Left ventricle myocardium superior (tissue), 1 donor: ENCODE measurements at places on chromosomes 6 and 20.

DNA sequence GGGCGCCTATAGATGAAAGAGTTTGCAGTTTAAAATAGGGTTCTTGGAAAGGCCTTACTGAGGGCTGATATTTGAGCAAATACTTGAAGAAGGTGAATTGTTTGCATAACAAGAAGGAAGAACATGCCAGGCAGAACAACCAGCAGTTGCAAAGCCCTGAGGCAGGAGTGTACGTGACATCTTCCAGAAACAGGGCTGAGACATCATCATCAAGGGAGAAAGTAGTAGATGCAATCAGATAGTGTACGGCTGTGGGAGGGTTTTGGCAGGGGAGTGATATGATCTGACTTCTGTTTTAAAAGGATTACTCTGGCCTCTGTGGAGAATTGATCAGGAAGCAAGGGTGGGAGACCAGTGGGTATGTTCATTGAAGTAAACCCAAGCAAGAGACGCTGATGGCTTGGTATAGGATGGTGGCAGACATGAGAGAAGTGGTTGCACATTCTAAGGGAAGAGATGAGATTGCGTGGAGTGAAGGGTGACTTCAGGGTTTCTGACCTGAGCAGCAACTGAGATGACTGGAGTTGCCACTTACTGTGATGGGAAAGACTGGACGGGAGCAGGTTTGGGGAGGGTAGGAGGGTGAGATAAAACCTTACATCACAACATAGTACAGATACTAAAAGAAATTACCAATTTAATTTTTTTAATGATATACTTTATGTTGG, 28.8 kb downstream of the RIOK1 start:
- DNase-seq: no peak

GRCh38 chr6:94751641-94752329, 825.5 kb upstream of the MANEA start:
- DNase-seq: no peak

GRCh38 chr20:50260479-50261221, 70.0 kb downstream of the CEBPB start:
- no peak for DNase-seq

- DNase-seq: no peak
Observed at GRCh38 chr6:51365566-51365965, 546.9 kb downstream of the TFAP2B start.

DNA sequence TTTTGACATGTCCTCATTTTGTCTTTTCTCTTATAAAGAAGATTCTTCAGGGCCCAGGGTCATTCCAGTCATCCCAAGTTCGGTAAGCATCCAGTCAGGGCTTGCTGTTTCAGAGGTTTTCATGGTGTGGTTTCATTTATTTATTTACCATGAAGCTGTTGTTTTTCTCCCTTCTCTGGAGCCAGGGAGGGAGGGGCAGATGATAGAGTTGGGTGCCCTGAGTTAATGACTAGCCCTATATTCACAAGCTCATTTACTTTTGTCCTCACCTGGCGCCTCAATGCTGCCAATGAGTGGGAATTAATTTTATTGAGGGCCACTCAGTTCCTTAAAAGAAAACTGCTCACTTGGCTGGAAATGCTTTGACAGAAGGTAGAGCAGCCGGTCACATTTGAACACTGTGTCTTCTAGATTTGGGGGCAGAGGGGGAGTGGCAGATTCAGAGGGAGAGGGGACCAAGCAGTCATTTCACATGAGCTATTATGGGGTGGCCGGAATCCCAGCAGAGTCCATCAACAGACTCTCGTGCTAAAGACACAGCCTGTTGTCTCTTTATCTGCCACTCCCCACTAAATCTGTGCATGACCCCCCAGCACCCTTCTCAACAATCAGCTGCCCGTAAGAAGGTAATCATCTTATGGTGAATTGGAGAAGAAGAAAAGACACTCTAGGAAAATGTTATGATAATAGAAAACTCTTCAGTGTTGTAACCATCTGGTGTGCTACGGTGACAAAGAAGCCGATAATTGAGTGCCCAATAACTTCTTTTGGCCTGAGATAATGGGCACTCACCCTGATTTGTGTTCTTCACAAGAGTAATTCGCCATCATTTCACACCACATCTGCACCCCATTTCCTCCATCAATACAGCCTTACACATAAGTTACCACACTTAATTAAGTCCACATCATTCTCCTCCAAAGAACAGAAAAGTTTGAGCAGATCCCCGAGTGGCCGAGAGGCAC, 573.5 kb upstream of the JAG1 start:
- DNase-seq: no peak

- DNase-seq: peak; percentile 13
Observed at GRCh38 chr20:57659517-57660180, 39.4 kb upstream of the ZBP1 start.

DNA sequence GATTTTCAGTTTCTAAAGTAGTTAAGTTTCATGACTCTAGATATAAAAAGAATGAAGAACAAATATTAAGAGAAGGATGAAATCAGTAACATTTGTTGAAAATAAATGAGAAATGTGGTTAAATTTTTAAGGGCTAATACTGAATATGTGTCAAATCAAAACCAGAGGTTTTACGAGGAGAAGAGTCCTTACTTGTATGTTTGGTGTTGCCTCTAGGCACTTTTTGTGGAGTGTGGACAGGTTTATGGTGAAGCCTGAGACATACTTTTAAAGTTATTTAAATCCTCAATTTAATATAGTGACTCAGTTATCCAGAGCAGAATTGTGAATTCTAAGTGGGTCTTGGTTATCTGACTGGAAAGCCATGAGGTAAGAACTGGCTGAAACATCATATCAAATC, 68.7 kb downstream of the COL19A1 start:
- DNase-seq: no peak

DNA sequence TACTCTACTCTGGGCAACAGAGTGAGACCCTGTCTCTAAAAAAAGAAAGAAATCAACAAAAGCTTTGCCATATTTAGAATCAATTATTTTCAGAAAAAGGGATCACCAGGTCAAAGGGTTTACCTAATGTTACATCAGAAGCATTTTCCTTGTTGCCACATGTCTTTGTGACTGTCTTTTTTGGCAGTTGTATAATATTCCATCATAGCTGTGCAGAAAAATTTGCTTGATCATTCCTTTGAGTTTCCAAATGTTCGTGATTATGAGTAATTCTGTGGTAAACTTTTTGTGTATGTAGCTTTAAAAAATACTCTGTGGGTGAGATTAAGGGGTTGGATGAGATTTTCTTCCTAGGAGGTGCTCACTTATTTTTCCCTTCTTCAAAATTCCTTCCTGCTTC, 26.4 kb downstream of the PNPLA1 start:
- no peak for DNase-seq

- DNase-seq: no peak
Observed at GRCh38 chr6:35064757-35065440, 76.2 kb downstream of the TCP11 start.

GRCh38 chr6:143536461-143536865, 24.9 kb upstream of the FUCA2 start:
- DNase-seq: peak; percentile 67

DNA sequence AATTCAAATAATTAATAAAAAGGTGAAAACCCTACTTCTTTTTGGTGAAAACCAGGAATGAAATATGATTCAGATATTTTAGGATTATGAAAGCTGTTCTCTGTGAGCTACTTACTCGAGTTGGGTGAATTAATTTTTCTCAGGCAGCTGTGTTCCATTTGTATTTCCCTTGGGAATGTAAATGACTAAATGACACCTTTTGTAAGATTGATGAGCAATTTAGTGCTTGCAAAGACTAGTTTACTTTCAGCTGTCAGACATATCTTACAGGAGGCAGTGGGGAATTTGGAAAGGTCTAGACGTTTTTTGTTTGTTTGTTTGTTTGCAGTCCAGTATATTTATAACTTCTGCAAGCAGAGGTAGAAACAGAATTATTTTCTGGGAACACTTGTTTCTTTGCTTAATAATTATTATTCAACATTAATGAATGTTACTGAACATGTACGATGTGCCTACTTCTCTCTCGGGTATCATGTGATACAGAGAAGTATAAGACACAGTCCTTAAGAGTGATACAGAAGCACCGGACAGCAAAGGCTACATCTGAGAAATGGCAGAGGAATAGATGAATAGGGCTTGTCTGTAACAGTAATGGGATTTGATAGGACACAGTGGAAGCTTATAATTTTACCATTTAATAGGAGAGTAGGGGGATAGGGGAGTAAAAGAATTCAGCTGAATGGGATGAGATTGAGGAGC, 91.3 kb downstream of the AKAP7 start:
- DNase-seq: no peak

DNA sequence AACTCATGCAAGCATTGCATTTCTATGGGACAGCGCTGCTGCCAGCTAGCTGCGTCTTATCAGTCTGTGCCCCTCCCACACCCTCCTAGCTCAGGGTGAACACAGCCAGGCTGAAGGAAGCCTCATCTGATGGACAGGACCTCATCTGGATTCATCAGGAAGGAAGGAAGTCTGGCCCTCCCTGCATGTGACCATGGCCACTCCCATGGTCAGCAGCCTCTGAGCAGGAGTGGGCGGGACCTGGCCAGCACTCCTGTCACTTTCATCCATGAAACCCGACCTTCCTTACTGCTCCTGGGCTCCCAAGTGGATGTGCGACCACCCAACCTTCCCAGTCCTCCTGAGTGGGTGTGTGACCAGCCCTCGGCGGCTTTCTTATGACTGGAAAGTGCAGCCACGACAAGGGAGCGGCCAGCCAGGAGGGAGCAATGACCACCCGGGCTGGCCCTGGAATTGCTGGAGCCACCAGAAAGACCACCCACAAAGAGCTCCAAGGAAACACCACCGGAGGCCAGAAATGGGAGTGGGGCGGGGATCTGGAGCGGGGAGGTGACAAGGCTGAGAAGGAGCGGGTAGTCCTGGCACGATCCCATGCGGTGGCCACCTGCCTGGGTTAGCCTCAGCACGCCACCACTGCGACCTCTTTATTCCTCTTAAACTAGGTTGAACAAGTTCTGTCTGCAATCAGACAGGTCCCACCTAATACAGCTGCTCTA, 241.2 kb downstream of the TTLL2 start:
- DNase-seq: no peak

GRCh38 chr6:124947971-124948451, 14.2 kb upstream of the RNF217 start:
- DNase-seq: no peak

DNA sequence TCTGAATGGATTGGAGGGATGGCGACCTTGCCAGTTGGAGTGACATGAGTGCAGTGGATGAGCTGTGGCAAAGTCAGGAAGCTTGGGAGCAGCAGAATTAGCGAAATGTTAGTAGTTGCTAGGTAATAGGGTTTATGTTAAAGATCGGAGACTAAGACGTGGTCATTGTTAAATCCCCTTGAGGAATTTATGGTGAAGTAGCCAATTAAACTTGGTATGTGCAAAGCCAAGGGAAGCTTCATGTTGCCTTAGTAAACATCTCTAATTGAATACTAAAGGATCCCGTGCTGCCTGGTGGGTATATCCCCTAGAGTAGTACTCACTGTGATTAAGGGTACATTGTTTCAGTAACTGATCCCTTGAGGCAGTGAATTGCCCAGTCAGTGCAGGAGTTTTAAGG, 106.0 kb downstream of the PRIM2 start:
- DNase-seq: no peak

- no peak for DNase-seq
Observed at GRCh38 chr6:112235956-112236355, 18.4 kb downstream of the LAMA4 start.

GRCh38 chr6:94026575-94026974, 607.2 kb upstream of the EPHA7 start:
- no peak for DNase-seq

GRCh38 chr6:74166849-74167248, 470.8 kb downstream of the CD109 start:
- no peak for DNase-seq

GRCh38 chr6:23927935-23928334, 198.1 kb upstream of the NRSN1 start:
- no peak for DNase-seq

- peak; percentile 36 for DNase-seq
Observed at GRCh38 chr6:21478883-21479539, 114.5 kb upstream of the SOX4 start.

DNA sequence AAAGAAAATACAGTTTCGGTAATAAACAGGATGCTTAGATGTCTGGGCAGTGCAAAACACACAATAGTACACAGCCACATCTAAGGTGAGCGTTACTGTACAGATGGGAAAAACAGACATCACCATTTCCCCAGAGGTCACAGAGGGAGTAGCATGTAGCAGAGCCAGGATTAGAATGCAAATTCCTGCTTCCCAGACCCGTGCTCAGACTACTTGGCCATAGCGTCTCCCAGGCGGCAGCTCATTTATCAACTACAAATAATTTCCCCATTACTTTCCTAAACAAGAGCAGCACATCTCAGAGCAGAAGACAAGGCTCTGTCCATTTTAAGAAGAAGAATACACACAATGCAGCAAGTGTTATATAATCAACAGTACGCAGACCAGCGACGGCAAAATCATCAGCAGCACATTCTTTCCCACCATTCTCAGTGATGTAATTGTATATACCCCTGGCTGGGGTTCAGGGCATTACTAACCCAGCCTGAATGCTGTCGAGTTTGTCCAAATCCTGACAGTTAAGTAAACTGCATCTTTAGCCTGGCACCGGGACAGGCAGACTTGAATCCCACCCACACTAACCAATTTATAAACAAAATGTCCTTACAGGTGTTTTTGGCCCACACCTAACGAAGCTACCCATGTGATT, 61.9 kb downstream of the CNKSR3 start:
- DNase-seq: no peak

DNA sequence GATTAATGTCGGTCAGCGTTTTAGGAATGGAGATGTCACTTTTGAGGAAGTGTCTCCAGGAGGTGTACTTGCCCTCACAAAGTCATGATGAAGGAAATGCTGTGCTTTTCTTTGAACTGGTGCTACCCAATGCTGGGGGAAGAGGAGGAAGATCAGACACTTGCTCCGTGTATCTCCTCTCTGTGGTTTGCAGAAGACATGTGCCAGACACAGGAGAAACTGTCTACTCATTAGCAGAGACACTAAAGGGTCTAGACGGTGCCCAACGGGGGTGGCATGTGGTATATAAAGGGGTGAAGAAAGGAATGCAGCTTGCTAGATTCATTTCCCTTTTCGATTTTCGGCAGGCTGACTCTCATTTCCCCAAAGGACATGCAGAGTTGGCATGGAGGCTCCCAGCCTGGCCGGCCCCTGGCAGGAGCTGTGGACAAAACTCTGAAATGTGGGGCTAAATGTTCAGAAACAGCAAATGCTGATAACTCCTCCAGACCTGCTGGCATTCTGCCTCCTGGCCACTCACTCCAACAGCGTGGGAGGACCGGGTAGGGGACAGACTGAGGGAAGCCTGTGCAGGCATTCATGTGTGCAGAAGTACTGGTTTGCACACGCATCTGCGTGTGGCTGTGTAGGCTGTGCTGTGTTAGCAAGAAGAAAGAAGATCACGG, 59.6 kb upstream of the QKI start:
- DNase-seq: peak; percentile 82
